Stimulated activated CD4-positive, alpha-beta T cell treated with anti-CD3 and anti-CD28 coated beads, Interleukin-2, amount 100 ng/mL, for 48 hours (primary cell): ENCODE measurements at places on chromosomes 4 and X.

DNA sequence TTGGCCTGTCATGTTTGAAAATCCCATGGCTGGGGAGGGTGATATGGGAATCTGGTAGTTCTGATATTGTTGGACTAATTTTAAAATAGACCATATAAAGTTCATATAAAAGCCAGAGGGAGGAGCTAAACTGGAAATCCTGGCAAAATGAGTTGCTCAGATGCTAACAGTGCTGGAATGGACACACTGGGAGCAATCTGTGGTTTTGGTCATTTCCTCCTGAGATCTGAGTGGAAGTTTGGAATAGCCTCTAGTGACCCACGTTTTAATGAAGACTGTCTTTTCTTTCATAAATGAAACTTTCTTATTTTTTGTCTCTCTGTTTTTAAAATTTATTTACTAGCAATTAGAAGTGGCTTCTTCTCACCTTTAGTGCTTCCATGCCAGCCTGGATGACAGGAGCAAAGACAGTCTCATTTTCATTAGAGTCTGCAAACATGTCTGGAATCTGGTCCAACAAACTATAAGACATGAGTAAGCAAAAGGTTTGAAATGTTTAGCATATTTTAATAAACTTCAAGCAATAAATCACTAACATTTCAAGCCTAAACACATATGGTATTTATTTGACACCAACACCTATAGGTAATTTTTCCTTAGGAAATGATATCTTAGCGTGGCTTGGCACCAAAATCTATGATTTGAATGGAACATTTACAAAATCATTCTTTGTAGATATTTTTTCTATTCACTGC, 66.6 kb downstream of the METTL14 start:
- DNase-seq = no peak

DNA sequence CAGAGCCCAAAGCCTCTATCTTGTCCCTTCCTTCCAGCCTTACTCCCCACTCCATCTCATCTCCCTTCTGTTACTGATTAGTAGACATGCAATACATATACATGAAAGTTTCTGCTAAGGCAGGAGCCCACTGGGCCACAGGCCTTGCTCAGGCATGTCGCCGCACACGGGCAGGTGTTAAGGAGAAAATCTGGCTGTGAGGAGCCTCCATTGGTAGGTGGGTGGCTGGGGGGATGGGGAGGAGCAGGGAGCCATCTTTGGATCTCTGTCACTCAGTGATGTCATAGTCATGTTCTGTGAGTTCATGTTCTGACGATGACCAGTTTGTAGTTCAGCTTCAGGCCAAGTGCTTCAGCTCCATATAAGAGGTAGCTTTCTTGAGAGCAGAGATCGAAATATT, 2.9 kb upstream of the HMGB3 start:
- no peak for DNase-seq

GRCh38 chr4:183550345-183551093, 45.7 kb downstream of the ING2 start:
- DNase-seq = no peak

- DNase-seq = no peak
These were observed 770.4 kb upstream of the NDST4 start for GRCh38 chr4:115883847-115884246.

DNA sequence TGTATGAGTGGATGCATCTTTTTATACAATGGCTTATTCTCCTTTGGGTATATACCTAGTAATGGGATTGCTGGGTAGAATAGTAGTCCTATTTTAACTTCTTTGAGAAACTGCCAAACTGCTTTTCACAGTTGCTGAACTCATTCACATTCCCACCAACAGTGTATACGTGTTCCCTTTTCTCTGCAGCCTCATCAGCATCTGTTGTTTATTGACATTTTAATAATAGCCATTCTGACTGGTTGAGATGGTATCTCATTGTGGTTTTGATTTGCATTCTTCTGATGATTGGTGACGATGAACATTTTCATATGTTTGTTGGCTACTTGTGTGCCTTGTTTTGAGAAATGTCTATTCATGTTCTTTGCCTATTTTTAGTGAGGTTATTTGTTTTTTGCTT, 687.0 kb upstream of the EPHA5 start:
- no peak for DNase-seq

DNA sequence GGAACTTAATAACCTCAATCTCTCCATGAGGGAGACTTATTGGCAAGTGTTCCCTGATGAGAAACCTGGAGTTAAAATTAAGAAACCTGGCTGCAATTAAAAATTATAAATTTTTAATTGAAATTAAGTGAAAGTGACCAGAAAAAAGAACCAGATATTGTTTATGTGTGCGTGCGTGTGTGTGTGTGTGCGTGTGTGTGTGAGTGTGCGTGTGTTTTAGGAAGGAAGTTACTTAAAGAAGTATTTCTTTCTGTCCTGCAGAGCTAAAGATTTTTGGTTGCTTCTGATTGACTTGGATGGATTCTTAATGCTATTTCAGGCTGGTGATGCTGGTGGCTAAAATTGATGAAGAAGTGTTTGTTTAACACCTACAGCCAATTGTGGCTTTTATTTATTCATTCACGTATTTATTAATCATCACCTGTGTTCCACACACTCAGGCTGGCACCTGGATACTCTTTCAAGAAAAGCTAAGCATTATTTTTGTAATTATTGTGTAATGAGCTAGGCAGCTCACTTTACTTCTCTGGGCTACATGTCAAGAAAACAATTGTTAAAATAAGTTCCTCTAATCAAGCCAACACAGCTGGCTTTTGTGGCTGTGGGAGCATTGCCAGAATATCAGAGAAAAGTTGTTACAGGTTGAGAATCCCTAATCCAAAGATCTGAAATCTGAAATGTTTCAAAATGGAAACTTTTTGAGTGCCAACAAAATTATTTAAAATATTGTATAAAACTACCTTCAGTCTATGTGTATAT, 68.5 kb downstream of the CEP44 start:
- DNase-seq = no peak

GRCh38 chr4:75126058-75126457, 193.1 kb downstream of the PARM1 start:
- no peak for DNase-seq

DNA sequence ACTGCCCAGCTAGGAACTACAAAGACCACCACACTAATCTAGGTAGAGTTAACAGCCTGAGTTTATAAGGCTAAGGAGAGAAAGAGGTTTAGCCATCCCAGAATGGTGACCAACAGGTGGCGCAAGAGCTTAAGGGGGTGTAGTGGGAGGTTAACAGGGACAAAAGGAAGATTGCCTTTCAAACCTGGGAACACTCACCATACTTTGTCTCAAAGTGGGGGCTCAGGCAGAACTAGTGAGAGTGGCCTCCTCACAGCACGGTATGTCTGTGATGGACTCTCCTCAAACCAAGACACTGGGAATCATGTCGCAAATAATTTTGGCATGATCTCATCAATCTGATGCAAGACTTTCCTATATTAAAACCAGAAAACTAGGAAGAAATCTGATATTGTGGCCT, 23.4 kb downstream of the CCNI start:
- DNase-seq = peak; percentile 52

- no peak for DNase-seq
These were observed 83.6 kb upstream of the STX18 start for GRCh38 chr4:4625488-4625887.

DNA sequence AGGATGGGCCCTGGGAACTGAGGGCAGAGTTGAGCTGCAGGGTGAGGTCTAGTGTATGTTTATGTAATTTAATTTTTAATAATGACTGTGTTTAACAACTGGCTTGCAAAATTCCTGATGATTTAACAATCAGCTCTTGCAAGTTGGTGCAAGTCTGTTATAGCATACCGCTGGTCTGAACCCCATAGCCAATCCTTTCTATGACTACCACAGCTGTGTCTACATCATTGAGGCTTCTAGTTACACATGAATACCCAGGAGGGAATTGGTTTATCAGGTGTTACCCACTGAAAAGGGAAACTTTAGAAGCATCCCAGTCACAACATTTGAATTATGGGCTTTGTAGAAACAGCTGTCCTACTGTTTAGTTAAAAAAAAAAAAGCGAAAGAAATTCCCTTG, 38.3 kb downstream of the SUPT20HL1 start:
- no peak for DNase-seq

GRCh38 chrX:94045724-94046123, 371.7 kb downstream of the FAM133A start:
- DNase-seq = no peak

GRCh38 chr4:33998291-33998690, 2246.0 kb downstream of the ARAP2 start:
- no peak for DNase-seq

DNA sequence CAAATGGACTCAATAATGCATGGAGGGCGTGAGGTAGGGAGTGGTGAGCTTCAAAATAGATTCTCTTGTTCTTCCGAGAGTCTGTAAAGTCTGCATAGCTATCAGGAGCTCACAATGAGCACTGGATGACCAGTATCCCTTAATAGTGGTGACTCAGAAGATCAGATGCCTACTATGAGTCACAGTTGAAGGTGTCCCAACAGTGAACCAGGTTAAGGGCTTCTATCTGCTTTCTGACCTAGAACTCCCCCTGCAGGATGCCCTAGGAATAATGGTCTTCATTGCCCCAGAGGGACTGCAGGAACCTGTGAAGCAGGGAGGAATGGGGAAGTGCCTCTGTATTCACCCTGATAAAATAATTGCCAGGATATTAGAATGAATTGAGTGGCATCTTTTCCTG, 22.1 kb downstream of the DGKK start:
- DNase-seq = no peak

DNA sequence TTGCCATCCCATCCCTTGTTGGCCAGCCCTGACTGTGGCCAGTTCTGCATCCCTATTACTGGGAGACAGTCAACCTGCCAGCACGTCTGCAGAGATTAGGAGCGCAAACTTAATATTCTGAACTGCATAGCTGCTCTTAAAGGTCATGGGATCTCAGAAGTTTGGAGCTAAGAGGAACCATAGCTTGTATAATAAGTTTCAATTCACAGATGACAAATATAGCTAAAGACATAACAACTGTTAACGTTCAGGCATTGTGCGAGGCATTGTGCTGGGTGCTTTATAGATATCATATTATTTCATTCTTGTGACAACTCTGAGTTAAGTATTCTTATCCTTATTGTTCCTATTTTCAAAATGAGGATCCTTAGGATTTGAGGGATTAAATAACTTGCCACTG, 3.7 kb downstream of the SCARB2 start:
- DNase-seq = no peak

DNA sequence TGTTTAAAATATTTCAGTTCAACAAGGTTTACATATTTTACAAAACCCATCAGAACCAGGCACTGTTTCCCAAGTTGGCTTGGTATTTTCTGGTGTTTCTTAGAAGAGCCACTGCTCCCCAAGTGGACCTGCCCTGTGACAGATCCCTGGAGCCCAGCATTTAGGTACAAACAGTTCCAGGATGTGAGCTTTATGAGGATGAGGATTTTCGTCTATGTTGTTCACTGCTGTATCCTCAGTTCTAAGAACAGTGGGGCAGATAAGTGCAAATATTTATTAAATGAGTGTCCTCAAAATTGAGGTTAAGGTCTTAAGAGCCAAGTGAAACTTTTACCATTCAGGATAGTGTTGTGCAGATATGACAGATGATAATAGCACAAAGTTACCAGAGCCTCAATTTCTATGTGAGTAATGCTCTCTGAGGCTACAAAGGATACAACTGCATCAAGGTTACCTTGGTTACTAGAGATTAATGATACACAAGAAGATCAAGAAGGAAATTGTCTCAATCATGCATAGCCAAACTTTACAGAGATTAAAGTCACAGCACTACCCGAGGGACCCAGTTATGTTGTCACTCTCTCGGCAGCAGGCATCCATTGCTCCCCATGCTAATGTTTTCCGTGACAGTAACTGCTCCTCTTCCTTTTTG, 37.5 kb downstream of the ANXA3 start:
- DNase-seq = no peak

GRCh38 chrX:16347968-16348670, 180.8 kb downstream of the MAGEB17 start:
- no peak for DNase-seq

DNA sequence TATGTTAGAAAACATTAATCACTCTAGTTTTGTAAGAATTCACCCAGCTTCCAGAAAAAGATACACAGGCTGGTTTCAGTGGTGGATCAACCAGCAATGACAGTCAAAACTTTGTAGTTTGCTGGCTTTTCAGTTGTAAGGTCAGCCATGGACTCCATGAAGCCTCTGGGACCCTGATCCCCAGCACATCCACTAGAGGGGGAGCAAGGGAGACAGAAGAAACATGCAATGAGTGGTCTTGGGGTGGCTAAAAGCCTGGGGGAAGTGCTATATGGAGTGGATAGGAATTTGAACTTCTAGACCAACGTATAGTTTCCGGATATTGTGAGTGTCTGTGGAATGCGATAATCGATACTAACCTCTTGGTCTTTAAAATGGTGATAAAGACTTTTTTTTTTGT, 72.7 kb downstream of the AFF2 start:
- DNase-seq = no peak

DNA sequence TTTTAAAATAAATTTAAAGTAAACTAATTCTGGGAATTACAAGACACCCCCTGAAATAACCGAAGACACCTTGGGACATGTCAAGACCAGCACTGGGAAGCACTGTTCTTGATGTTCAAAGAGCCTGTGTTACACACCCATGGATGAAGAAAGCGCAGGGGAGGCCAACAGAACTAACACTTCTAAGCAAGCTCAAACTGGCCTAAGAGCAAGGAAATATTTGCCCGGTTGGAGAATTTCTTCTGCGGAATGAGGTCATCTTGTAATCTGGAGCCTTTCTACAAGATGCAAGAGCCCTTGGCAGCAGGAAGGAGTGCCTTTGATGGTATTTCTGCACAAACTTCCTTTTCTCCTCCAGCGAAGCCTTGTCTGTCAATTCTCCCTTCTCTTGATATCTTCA, 9.3 kb upstream of the EFHC2 start:
- no peak for DNase-seq

- DNase-seq = no peak
These were observed 32.7 kb downstream of the TBC1D14 start for GRCh38 chr4:6942238-6942800.

DNA sequence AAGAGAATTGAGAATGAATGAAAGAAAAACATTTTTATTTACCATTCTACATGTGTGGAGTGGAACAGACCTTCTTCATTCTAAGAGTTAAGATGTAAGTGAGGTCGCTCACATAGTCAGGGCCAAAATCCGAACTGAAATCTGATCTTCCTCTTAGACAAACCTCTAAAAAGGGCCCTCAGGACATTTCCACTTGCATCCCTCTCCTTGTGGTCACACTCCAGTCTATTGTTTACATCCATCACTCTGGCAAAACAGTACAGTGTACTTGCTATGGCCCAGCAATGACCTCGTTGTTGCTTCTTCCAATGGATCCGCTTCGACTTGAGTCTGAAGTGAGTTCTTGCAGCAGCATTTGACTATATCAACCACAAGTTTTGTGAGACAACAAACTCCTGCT, 54.2 kb downstream of the MOSPD2 start:
- no peak for DNase-seq

GRCh38 chr4:56640621-56641493, 40.2 kb downstream of the HOPX start:
- DNase-seq = no peak

DNA sequence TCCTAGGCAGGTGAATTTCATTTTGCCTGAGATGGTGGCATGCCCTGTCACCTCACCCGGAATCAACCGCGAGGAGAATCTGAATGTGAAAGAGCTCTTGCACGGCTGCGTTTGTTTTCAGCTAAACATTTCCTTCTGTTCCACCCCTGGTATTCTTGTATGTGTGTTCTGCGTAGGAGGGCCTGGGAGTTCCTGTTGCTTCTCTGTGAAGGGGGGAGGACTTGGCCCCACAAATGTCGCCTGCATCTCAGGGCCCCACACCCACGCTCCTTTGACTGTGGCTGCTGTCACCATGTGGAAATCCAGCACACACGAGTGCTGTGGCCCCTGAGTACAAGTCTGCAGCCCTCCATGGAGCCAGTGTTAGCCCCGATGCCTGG, 45.8 kb upstream of the CLCN4 start:
- peak; percentile 43 for DNase-seq
